ENCODE measurements at places on chromosomes 12 and 14.

DNA sequence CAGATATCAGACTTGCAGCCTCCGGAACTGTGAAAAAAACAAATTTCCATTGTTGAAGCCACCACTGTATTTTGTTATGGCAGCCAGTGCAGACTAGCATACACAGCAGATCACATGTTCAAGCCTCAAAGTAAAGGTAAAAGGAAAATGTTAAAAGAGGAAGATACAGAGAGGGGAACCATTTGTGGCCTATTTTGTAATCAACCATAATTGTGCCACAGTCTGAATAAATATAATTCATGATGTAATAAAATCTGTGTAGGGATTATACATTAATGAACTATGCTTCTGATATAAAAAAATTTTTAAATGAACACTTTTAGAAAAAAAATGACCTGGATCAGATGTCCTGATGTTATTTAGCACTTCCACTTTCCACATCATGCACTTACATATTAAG lies 79.6 kb downstream of the SLC16A7 start:
- DNase-seq: no peak

- DNase-seq: no peak
Observed at GRCh38 chr12:59548930-59549329, 46.9 kb upstream of the SLC16A7 start.

DNA sequence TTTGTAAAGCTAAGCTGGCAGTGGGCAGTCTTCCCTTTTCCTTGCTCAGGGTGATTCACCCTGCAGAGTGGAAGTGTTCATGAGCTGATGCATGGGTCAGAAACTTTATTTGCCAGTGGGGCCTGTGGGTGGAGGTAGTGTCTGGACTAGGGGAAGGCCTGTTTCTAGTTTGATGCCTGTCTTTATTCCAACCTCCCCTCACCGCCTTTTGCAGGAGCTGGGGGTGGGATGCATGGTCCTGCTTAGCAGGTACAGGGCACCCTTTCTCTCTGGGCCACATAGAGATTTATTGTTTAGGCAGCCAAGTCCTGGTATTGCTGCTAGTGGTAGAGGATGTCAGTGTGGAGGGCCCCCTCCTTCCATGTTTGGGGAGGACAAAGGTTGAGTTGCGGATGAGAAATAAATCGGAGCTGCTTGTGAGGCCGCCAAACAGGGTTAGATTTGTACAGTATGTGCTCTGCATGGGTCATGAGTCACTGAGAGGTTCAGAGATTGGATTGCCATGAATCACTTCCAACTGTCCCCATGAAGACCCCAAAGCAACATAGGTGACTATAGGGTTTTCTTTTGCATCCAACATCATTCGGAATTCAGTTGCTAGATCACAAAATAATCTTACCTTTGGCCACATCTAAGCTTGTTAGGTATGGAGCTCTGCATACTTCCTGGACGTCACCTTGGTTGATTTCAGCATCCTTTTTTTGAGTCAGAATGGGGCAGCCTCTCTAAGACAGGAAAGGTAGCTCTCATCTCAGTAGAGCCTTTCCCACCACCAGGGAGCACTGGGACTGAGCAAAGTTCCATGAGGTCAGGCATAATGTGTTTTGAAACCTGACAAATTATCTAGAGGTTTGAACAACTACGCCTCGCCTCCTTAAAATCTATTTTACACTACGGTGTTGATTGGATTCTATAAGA lies 8.8 kb downstream of the SMOC1 start:
- no peak for DNase-seq

DNA sequence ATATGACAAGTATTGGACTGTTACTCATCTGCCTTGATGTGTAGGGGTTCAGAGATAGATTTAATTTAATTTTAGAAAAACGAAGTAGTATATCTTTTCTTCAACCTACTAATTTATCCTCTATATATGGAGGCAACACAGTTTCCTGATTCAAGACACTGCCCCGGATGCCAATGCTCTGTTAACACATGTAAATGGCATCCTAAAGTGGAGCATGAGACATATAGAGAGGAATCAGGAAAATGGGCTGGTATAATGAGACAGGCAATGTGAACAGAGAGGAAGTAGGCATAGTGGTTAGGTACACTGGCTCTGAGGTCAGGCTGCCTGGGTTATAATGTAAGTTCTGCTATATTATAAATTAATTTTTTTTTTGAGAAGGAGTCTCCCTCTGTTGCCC lies 85.6 kb downstream of the OTOGL start:
- no peak for DNase-seq

DNA sequence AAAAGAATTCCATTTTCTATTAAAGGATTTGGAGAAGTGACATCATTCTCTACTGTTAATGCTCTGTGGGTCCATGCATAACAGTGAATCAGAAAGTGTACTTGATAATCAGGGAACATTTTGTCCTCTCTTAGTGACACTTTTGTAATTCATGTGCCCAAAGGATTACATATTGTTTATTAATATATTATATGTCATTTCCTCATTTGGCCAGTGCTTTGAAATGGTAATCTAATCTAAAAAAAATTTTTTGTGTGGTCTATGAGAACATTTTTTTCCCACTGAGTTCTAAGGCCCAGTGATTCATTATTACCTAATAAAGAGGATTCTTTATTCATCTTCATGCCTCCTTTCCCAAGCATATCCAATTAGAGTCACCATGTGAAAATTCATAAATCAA lies 79.7 kb upstream of the MYF6 start:
- DNase-seq: no peak

GRCh38 chr12:27635349-27635972 lies 60.8 kb upstream of the REP15 start:
- DNase-seq: no peak

GRCh38 chr14:101217616-101218371 lies 314.3 kb upstream of the RTL1 start:
- DNase-seq: no peak

- no peak for DNase-seq
Observed at GRCh38 chr12:108559007-108559655, 1.8 kb downstream of the SART3 start.

GRCh38 chr14:21072781-21073339 lies 2.8 kb downstream of the ARHGEF40 start:
- DNase-seq: no peak
